SK-N-MC (cell line): ENCODE measurements at places on chromosomes 5 and 9.
A peak's percentile ranks its signal among the peaks of the same experiment; 100 is the strongest.

DNA sequence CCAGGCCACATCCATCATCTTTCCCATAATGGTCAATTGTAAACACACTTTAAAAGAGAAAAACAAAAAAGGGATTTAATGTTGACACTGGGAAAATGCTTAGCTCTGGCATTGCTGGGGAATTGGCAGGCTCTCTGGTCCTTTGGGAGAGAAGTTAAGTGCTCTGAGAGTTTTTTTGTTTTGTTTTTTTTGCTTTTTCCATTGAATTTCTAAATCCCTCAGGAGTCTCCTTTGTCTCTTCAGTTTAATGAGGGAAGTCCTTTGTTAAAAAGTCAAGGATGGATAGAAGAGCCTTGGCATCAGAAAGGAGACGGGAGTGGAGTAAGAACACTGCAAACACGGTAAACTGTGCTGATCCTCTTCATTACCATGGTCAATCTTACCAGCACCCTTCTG lies 7.1 kb upstream of the HAND1 start:
- DNase-seq, result no peak

- no peak for DNase-seq
Observed at GRCh38 chr9:70814597-70814996, 306.8 kb downstream of the TRPM3 start.

GRCh38 chr5:59051951-59052350 lies 469.1 kb downstream of the RAB3C start:
- DNase-seq, result no peak

- DNase-seq, result peak; percentile 55
Observed at GRCh38 chr5:90226433-90227099, 183.0 kb downstream of the CETN3 start.

- DNase-seq, result no peak
Observed at GRCh38 chr9:72352911-72353388, 12.1 kb downstream of the ZFAND5 start.

GRCh38 chr9:15205632-15206420 lies 101.2 kb downstream of the TTC39B start:
- DNase-seq, result peak; percentile 40

DNA sequence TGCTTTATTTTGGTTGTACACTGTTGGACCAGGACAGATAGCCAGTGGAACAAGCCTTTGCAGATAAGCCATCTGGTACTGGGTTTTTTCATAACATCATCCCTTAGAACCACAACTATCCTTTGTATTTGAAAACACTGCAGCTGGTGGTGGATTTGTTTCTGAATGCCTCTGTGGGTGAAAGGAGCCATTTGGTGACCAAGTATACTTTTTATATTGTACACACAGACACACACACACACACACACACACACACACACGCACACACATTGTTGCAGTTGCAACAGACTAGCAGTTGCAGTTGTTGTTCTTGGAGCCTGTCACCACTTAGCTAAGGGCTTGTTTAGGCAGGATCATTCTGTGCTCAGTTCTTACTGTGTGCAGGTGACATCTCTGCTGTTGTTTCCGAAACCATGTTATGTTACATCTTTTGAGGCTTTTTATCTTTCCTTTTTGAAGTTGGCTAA lies 22.9 kb upstream of the CAVIN4 start:
- no peak for DNase-seq

DNA sequence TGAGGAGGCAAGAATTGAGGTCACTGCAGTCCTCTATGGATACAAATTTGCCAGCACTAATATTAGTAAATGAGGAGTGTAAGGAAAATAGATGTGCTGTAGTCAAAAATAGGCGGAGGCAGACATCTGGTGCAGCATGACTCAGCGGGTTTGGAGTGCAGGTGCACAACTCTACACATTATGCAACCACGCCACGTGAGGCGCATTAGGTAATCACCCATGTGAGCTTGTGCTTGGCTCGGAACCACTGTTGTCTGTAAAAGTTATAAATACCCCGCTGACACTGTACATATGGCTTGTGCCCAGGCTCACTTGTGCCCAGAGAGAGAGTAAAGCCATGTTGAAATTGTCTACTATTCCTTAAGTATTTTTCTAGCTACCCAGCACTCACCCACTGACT lies 623.5 kb upstream of the NUDT12 start:
- no peak for DNase-seq

- DNase-seq, result no peak
Observed at GRCh38 chr5:72270037-72270436, 50.0 kb downstream of the MRPS27 start.

DNA sequence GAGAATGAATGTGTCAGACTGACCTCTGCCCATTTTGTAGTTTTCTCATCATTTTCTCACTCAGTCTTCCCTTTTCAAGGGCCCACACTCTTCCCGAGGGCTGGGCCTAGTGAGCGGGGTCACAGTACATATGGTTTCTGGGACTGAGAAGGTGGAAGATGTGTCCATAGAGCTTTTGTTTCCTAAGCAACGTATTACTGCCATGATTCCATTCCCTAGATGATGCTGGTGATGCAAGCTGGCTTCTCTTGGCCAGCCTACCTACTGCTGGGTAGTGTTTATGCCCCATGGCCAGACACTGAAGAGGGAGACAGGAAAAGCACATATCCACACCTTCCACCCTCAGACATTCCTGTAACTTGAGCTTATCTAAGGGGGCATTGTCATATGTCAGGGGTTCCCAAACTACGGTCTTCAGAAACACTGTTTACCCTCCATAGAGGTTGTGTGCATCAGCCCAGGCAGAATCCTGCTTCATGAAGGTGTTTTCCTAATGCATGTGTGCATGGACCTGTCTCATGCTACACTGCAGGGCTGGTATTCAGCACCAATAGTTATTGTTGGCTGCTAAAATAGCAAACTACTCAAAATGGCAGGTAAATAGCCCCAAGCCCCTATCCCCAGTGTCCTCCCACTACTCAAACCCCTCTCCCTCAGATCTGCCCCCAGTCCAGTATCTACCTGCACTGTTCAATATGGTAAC lies 9.5 kb downstream of the IRF1 start:
- DNase-seq, result no peak

- DNase-seq, result no peak
Observed at GRCh38 chr5:143543358-143544255, 140.1 kb upstream of the NR3C1 start.

- DNase-seq, result no peak
Observed at GRCh38 chr9:88653911-88654310, 118.9 kb downstream of the NXNL2 start.
